CD4-positive, alpha-beta T cell treated with Interleukin-17A for 1 hour (primary cell): ENCODE measurements at places on chromosomes 5 and 9.

DNA sequence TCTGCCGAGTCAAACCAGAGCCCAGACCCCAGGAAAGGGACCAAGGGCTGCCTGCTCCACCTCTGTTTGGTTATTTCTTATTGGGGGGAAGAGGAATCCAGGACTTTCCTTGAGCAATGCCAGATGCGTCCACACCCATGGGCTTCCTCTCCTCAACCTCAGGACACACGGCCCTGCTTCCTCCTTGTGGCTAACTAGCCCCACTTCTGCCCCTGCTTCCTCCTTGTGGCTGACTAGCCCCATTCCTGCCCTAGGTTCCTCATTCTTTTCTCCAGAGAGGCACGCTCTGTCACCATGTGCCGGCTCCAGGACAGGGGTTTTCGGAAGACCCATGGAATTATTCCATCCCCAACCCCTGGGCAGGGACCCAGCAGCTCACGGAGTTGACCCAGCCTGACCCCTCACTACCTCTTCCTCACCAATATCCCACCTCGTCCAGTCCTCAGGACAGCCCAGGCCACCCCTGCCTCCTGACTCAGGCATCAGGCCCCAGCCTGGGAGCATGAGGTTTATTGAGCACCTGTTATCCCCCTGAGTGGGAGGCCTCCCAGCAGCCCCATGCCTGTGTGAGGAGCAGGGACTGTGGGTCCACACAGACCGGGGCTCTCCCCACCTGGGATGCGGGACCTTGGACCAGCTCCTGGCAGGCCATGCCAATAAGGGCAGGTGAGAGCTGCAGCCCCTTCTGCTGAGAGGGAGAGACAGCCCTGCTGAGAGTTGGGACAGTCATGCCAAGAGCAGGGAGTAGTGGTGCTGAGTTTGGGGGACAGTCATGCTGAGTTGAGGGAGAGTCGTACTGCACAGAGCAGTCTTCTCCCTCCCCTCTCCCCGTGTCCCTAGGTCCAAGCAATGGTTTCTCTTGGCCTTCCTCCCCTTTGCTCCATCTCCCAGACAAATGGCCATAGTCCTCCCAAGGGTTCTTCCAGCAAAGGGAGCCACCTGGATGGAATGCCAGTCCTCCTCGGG lies 11.8 kb upstream of the FCN1 start:
- peak; percentile 8 for DNase-seq

DNA sequence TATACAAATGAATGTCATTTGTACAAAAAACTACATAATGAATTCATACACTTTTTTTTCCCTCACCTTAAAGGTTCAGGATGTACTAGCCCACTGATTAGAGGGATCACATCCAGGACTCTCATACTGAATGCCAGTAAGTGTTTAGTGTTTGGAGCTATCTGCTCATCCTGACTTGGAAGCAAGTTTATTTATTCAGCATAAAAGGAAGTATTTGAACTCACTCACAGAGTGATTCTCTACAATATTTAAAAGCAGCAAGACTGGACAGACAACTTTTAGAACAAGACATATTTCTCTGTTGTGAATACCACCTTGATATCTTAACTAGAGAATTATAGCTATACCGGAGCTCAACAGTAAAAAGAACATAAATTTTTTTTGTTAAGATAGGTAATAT lies 14.8 kb upstream of the IQGAP2 start:
- DNase-seq = no peak

GRCh38 chr9:117191504-117192261 lies 223.2 kb downstream of the ASTN2 start:
- DNase-seq = no peak

- no peak for DNase-seq
These were observed 1203.4 kb downstream of the MAT2B start for GRCh38 chr5:164708831-164709230.

DNA sequence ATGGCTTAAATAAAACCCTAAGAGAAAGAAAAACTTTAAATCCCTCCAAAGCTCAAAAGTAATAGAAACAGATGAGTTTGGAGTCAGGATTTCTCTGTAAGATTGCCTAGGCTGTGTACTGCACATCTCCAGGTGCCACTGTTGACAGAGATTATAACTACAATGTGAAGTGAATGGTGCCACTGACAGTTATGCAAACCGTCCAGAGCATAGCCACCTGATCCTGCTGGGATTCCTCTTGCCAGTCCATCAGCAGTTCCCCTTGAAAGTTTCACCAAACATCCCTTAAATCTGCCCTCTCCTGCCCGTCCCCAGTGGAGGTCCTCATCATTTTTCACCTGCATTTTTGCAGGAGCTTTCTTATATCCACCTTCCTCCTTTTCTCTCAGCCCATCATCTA lies 42.5 kb downstream of the FXN start:
- DNase-seq = no peak

DNA sequence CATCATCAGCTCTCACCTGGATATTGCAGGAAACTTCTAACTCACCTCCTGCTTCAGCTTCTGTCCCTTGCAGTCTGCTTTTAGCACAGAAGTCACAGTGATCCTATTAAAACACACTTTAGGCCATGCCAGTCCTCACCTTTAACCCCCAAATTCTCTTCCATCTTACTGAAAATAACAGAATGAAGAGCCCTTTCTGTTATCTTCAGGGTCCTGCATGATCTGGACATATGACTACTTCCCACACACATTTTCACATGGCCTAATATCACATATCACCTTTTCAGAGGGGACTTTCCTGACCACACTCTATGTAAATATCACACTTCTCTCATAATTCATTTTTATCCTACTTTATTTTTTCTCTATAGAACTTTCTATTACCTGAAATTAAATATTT lies 550.6 kb upstream of the CLINT1 start:
- DNase-seq = no peak

GRCh38 chr5:28707706-28708105 lies 1669.3 kb upstream of the CDH9 start:
- no peak for DNase-seq

DNA sequence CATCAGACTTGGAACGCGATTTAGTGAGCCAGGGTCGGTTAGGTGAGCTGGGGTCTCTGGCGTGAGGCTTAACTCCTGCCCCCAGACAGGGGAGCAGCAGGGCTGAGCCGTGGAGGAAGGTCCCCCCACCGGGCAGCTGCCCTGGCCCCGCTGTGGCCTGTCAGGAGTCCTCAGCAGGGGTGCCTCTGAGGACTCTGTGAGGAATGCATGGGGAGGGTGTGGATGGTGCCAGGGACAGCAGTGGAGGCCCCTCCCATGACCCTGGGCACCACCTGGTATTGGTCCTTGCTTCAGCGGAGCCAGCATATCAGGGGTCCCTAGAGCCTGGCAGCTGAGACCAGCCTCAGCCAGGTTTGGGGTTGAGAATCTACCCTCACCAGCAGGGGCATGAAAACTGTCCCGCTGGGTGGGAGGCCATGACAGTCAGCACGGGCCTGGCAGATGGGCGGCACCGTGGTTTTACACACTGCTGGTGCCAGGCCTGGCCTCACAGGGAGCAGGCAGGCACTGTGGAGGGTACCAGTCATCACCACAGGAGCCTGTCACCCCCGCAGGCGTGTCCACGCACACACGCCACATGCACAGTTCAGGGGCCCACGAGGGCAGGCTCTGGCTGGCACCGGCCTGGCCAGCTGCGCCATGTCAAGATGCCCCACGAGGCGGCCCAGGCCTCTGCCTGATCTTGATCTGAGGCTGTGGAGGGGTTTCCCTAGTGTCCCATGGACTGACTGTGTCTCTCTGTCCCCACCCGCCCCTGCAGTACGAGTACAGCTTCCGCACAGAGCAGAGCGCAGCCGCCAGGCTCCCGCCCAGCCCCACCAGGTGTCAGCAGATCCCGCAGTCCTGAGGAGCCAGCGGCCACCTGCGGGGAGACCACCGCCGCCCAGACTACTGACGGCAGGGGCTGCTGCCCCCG lies 111.1 kb upstream of the LMX1B start:
- no peak for DNase-seq

- DNase-seq = no peak
These were observed 198.7 kb downstream of the TARS1 start for GRCh38 chr5:33639474-33639873.

GRCh38 chr9:105206821-105207699 lies 37.4 kb upstream of the SLC44A1 start:
- DNase-seq = no peak

DNA sequence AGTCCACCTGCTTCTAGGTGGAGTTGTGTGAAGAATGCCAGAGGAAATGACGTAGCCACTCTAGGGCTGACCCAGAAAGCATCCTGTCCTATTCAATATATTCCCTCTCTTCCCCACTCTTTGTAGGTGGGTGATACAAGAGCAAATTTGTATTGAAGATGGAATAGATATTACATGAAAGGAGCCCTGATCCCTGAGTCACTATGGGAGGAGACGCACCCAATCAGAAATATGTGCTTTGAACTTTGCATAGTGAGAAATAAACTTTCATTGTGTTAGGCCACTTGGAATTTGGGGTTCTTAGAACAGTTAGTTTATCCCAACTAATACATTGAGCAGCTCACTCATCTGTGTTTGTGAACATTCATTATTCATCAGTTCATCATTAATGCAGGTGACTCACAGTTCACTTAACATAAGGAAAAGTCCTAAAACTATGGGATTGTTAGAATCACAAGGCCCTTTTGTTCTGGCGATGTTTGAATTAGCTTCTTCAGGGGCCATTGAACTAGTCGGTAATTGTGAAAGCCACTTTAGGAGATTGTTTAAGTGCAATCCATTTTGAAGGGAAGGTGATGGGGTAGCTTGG lies 26.9 kb upstream of the NTRK2 start:
- DNase-seq = no peak

GRCh38 chr5:111937094-111937493 lies 180.1 kb upstream of the NREP start:
- no peak for DNase-seq

GRCh38 chr5:103120607-103121200 lies 603 bp downstream of the PPIP5K2 start:
- DNase-seq = peak; percentile 7

DNA sequence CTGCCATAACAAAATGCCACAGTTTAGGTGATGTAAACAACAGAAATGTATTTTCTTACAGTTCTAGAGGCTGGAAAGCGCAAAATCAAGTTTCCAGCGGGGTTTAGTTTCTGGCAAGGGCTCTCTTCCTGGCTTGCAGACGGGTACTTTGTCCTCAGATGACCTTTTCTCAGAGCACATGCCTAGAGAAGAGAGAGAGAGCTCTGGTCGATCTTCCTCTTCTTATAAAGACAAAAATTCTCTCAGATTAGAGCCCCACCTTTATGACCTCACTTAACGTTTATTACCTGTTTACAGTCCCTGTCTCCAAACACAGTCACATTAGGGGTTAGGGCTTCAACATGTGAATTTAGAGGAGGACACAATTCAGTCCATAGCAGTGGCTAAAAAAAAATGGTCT lies 119.7 kb downstream of the CETN3 start:
- no peak for DNase-seq

GRCh38 chr9:129576546-129577543 lies 44.1 kb downstream of the C9orf50 start:
- no peak for DNase-seq

DNA sequence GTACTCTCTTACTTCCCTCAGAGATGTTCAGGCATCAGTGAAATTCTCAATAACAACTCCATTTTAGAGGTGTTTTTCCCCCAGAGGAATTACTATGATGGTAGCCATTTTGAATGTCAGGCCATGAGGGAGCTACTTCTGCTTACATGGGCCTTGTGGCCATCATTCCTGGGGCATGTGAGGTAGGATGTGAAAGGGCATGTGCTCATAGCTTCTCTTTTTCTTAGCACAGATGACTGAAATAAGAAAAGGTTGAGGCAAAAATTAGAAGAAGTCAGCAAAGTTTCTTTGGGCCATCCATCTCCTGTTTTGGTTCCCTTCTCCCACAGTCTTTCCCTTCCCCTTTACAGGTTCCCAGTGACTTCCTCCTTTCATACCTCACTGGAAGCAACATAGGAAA lies 68.8 kb downstream of the FEM1C start:
- no peak for DNase-seq

- no peak for DNase-seq
These were observed 1.1 kb downstream of the RPS23 start for GRCh38 chr5:82276800-82277612.

- DNase-seq = no peak
These were observed 410.1 kb downstream of the AGTPBP1 start for GRCh38 chr9:85331626-85332025.

DNA sequence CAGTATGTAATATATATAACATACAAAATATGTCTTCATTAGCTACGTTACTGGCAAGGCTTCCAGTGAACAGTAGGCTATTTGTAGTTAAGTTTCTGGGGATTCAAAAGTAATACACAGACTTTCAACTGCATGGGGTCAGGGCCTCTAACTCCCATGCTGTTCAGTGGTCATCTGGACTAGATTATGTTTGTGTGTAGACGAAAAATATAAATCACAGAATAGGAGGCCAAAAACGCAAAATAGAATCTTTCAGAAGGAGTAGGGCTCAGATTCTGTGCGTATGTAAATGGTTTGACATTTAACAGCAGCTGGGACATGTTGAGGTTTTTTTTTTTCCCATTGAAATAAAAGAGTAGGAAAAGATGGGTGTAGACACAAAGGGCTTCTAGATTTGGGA lies 1048.7 kb upstream of the WWC1 start:
- DNase-seq = no peak

- no peak for DNase-seq
These were observed 153.3 kb upstream of the IZUMO3 start for GRCh38 chr9:24698881-24699518.

DNA sequence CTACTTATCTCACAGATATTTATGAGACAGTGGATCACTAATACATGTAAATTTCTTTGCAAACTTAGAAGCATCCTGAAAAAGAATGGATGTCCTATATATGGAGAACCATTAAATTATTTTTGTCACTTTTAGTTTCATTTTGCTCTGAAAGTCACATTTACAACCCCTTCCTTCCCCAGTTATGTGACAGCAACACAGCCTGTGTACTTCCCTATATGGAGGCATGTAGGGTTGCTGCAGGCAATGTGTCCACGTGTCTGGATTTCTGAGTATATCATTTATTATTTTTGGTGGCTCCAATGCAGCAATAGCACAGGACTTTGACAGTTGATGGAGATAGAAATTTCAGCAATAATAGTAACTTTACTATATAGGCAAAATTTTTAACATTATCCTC lies 156.4 kb downstream of the ST8SIA4 start:
- peak; percentile 26 for DNase-seq

GRCh38 chr9:1929722-1930244 lies 85.4 kb upstream of the SMARCA2 start:
- no peak for DNase-seq

DNA sequence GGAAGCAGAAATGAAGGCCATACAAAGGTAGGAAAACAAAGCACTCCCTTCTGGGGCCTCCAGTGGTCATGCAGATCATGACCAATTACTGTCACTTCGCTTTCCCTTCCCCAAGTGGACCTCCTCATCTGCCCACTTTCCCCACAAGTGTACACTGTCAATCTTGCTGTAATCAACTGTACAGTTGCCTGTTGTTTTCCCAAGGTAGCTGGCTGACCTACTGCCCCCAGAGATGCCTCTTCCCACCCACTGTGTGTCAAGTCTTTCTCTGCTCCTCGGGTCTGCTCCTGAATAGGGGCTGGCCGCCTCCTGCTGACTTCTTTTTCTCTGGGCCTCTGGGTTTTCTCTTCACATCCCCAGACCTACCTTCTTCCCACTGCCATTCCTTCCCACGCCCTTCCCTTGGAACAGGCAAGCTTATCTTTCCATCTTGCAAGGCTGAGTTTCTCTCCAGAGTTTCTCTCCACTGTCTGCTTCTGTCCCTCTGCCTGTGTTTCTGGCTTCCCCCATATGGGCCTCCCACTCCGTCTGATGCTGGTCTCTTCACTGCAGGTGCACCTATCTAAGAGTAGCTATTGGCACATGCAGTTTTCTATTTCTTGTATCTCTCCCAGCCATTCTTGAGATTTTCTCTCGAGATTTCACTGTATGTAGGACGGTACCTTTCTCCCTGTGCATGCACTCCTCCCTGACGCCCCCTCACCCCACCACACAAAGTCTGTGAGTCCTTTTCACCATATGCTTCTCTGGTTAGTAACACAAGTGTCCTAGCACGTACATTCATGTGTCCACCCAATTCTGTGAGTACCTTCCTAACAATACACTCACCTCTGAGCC lies 2.4 kb downstream of the ELL2 start:
- no peak for DNase-seq
